HFFc6 (cell line): ENCODE measurements at places on chromosomes 1 and 21. TPM values are rescaled to one million over a fixed set of nuclear protein-coding genes. Genes with fewer than 3 reads are reported as not detected.

- DNase-seq: peak; percentile 50
Observed at GRCh38 chr1:211118407-211119102, 15.4 kb downstream of the KCNH1 start.

DNA sequence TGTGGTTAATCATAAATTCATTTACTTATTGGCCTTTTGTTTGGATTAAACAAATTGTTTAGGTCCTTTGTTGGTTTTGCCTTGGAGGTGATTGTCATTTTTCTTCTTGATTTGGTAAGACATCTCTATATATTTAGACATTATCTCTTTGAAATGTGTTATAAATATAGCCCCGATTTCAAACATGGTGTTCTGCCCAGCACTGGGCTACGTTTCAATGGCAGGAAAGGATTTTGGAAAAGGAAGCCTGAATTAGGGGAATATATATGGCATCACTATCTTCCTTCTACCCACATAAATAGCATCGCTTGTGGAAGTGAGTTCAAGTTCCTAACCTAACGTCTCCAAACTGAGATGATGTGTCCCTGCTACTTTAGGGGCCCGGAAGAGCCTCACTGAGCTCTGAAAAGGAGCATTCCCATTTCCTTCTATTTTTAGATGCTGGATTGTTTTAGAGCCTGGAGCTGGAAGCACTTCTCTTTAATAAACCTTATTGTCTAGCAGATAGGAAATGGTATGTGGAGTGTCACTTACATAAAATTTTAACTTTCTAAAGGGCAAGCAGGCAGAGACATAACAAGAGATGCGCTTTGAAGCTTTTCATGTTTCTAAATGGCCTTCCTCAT, 39.4 kb downstream of the PGBD5 start:
- DNase-seq: no peak

- peak; percentile 44 for DNase-seq
Observed at GRCh38 chr21:28801906-28802305, 190.8 kb downstream of the LTN1 start.

- DNase-seq: no peak
Observed at GRCh38 chr1:8871539-8871935, 6.9 kb downstream of the ENO1 start.

DNA sequence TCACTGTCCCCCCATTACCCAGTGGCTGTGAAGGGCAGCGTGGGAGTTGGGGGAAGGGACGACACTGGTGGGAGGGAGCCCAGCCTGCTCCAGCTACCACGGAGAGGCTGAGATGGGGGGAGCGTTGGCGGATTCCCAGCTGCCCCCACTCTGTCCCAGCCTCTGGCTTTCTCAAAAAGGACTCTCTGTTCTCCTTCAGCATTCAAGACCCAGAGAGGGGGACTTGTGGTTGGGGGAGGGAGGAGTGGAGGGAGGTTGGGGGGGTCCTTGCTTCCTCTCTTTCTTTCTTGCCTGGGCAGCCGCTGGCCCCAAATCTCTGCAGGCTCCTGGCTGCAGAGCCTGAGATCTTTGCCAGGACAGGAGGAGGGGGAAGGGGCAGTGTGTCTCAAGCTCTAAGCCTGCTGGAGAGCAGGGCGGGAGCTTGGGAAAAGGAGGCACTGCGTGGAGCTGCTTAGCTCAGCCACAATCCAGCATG, 2.2 kb downstream of the ATP1A2 start:
- DNase-seq: no peak

- no peak for DNase-seq
Observed at GRCh38 chr1:46081206-46081605, 51.2 kb downstream of the PIK3R3 start.

Gene WLS
- 34.9 to 47.8 TPM (median 39.6 TPM) in 3 replicates for total RNA-seq
